ENCODE measurements at places on chromosomes 3 and 15. TPM values are rescaled to one million over a fixed set of nuclear protein-coding genes. Genes with fewer than 3 reads are reported as not detected.

SLC22A13 gene
- 0.16 TPM for total RNA-seq

TMEM266 gene
- not detected for total RNA-seq

SMCO1 gene
- total RNA-seq, result not detected

MCF2L2 gene
- total RNA-seq, result 1.8 TPM

COL6A5 gene
- not detected for total RNA-seq

LMOD3 gene
- total RNA-seq, result 0.06 TPM

SPRED1 gene
- total RNA-seq, result 23.5 TPM

STRA6 gene
- not detected for total RNA-seq

UBAP1L gene
- total RNA-seq, result 0.65 TPM

SLC51B gene
- not detected for total RNA-seq

ZBTB47 gene
- total RNA-seq, result 15.3 TPM

NAALADL2 gene
- total RNA-seq, result 0.65 TPM

MKRN2OS gene
- total RNA-seq, result not detected

TMCO5A gene
- total RNA-seq, result not detected

ROBO1 gene
- total RNA-seq, result 1.8 TPM

ZBBX gene
- total RNA-seq, result 0.13 TPM

XIRP1 gene
- not detected for total RNA-seq

STAC gene
- total RNA-seq, result 7.4 TPM

ST3GAL6 gene
- 21.9 TPM for total RNA-seq

USP50 gene
- 0.69 TPM for total RNA-seq

CCR9 gene
- not detected for total RNA-seq

ACKR2 gene
- total RNA-seq, result 0.16 TPM

MRPL47 gene
- 25.1 TPM for total RNA-seq

EFHB gene
- 0.25 TPM for total RNA-seq

ATP2B2 gene
- not detected for total RNA-seq

CDHR4 gene
- not detected for total RNA-seq

NIPA2 gene
- total RNA-seq, result 74.0 TPM

BMF gene
- total RNA-seq, result 5.3 TPM

FXR1 gene
- total RNA-seq, result 278 TPM

XYLB gene
- 3.2 TPM for total RNA-seq

FRMD4B gene
- total RNA-seq, result 34.6 TPM

P2RY1 gene
- 0.76 TPM for total RNA-seq

HGD gene
- total RNA-seq, result 0.25 TPM

PPARG gene
- total RNA-seq, result 101 TPM

XCR1 gene
- total RNA-seq, result not detected

GRM2 gene
- total RNA-seq, result 0.06 TPM

C3orf49 gene
- not detected for total RNA-seq

MITF gene
- total RNA-seq, result 3.8 TPM

HYAL1 gene
- 7.6 TPM for total RNA-seq

PLA2G4E gene
- not detected for total RNA-seq

PLXNA1 gene
- total RNA-seq, result 7.8 TPM

PLA2G4B gene
- 0.16 TPM for total RNA-seq

MTFMT gene
- 10.7 TPM for total RNA-seq

FES gene
- 97.1 TPM for total RNA-seq

PDZRN3 gene
- total RNA-seq, result 0.19 TPM

IFT57 gene
- 26.1 TPM for total RNA-seq

FETUB gene
- not detected for total RNA-seq

PLSCR2 gene
- total RNA-seq, result 0.31 TPM

NBEAL2 gene
- total RNA-seq, result 21.7 TPM

FBXO40 gene
- total RNA-seq, result under 0.01 TPM

LINGO1 gene
- not detected for total RNA-seq

ADGRG7 gene
- total RNA-seq, result not detected

GLDN gene
- not detected for total RNA-seq

SPATA12 gene
- total RNA-seq, result 0.13 TPM

TMEM89 gene
- not detected for total RNA-seq

CCDC50 gene
- 96.2 TPM for total RNA-seq

NOX5 gene
- not detected for total RNA-seq

MGA gene
- 19.3 TPM for total RNA-seq

CPNE4 gene
- not detected for total RNA-seq
